ENCODE measurements at places on chromosomes 2 and 18. TPM values are rescaled to one million over a fixed set of nuclear protein-coding genes. Genes with fewer than 3 reads are reported as not detected.

TUBA4B gene
- total RNA-seq: not detected

TCF4 gene
- 49.0 TPM for total RNA-seq

IL36G gene
- not detected for total RNA-seq

IL1R2 gene
- total RNA-seq: 7.1 TPM

SCYGR4 gene
- not detected for total RNA-seq

CLEC4F gene
- 0.32 TPM for total RNA-seq

NEU4 gene
- 77.0 TPM for total RNA-seq

ZNF385B gene
- 6.0 TPM for total RNA-seq

CFC1 gene
- total RNA-seq: not detected

SERPINB4 gene
- not detected for total RNA-seq

SCG2 gene
- total RNA-seq: 4.8 TPM

AQP12A gene
- total RNA-seq: not detected

RAB11FIP5 gene
- 31.0 TPM for total RNA-seq

ADRA2B gene
- not detected for total RNA-seq

TCF23 gene
- not detected for total RNA-seq

CHRNG gene
- total RNA-seq: not detected

All from transverse colon (tissue), 4 donors.